ENCODE measurements at places on chromosomes 1 and 21.
A peak's percentile ranks its signal among the peaks of the same experiment; 100 is the strongest.

GRCh38 chr1:11571906-11572616, 82.2 kb downstream of the FBXO2 start:
- no peak for DNase-seq

- no peak for DNase-seq
Measured at GRCh38 chr1:28358716-28359115, 10.8 kb upstream of the PHACTR4 start.

- no peak for DNase-seq
Measured at GRCh38 chr1:235821361-235821981, 45.2 kb downstream of the LYST start.

- no peak for DNase-seq
Measured at GRCh38 chr1:172137703-172138454, 282.6 kb upstream of the C1orf105 start.

- DNase-seq: no peak
Measured at GRCh38 chr1:162248854-162249535, 127.7 kb downstream of the SPATA46 start.

- no peak for DNase-seq
Measured at GRCh38 chr1:155160128-155160527, 13.0 kb downstream of the KRTCAP2 start.

- no peak for DNase-seq
Measured at GRCh38 chr21:38639571-38640354, 141.5 kb upstream of the ERG start.

DNA sequence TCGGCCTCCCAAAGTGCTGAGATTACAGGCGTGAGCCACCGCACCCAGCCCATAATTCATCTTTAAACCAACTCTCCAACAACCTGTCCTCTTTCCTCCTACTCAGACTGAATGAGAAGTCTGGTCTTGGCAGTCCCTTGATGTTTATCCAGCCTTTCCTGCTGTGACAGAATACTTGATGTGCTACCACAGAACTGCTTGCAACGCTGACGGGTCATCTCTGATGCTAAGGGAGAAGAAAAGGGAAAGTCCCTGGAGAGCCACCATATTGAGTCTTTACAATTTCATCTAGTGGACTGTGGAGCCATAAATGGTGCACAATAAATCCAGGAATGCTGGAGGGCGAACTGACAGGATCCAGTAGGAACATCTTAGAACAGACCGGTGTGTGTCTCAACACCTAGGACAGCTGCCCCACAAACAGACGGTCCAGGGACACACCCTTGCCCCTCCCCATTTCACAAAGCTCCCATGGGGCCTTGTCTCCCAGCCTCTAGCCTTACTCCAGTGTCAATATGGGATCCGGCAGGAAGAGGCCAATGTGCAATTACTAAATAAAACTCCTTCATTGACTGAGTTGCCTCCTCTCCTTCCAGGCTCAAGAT, 30.7 kb downstream of the JAK1 start:
- DNase-seq: peak; percentile 6

- no peak for DNase-seq
Measured at GRCh38 chr1:25657121-25657882, 40.7 kb downstream of the MAN1C1 start.

DNA sequence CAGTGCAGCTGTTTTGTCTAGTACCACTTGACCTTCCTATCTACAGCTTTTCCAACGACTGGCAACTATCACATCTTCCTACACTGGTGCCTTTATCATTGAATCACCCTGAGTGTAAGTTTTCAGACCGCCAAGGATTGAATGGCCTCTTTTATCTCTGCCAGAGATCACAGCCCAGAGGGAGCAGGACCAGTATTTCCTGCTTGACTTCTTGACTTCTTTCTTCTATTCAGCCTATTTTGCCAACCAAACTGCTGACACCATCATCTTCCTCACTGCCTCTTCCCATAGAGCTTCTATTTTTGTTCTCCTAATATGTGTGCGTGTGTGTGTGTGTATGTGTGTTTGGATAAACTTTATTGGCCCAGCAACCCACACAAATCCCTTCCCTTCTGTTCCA, 53.8 kb downstream of the SERBP1 start:
- DNase-seq: no peak

DNA sequence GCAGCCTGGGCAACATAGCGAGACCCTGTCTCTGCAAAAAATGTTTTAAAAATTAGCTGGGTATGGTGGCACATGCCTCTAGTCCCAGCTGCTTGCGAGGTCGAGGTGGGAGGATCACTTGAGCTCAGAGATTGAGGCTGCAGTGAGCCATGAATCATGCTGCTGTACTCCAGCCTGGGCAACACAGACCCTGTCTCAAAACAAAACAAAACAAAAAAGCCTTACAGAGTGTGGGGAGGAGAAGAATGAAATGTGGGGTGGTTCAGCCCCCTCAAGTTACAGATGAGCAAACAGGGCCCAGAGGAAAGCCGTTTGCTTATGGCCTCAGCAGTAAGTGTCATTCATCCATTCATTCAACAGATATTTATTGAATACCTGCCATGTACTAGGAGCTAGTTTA, 40.7 kb downstream of the RPS6KA1 start:
- DNase-seq: no peak

- no peak for DNase-seq
Measured at GRCh38 chr1:227774051-227774731, 39.0 kb downstream of the SNAP47 start.

GRCh38 chr1:107359472-107360241, 218.8 kb downstream of the NTNG1 start:
- no peak for DNase-seq

GRCh38 chr1:18010408-18010807, 97.2 kb upstream of the IGSF21 start:
- no peak for DNase-seq

GRCh38 chr21:44751799-44752636, 40.6 kb upstream of the TSPEAR start:
- DNase-seq: no peak

DNA sequence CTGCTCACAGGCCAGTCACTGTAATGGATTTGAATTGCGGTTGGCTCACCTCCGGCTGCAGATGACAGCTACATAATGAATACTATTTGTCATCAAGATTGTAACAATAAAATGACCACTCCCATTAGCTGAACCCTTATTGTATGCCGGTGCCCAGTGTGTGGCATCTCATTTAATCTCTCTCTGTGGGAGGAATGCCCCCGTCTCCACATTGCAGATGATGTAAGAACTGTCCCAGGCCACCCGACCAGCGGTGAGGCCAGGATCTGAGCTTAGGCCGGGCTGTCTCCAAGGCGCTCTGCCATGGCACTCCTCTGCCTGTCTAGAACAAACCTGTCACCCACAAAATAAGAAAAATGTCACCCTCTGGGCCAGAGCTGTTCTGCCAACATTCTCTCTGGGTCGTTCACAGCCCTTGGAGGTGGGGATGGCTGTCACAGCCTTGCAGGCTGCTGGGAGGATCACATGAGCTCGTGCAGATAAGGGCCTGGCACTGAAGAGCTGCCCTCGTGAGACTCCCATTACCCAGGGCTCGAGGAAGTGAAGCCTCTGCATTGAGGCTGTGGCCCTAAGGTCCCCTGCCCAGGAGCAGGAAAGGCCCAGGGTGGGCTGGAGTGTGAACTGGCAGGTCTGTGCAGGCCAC, 52.7 kb downstream of the ECE1 start:
- no peak for DNase-seq

DNA sequence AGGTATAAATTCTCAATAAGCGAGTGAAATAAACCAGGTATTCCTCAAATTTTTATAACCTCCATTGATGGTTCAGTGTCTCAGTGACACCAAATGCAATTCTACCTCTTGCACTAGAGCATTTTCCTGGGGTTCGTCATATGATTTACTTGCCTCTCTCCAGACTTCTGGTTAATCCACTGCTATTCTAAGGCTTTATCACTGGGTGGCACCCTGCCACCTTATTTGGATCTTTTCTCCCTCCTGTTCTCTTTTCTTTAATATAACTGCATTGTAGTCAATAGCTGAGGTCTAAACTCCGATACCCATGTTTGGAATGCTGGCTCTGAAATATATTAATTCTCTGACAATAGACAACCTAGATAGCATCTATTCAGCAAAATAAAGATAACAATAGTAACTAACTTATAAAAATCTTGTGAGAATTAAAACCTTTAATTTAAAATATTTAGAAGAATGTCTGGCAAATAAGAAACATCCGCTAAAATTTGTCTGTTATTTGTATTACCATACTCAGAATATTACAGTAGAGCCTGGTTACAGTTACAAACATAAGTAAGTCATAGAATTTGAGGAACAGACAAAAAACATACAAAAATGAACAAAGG, 436.4 kb downstream of the PLA2G4A start:
- peak; percentile 89 for DNase-seq

GRCh38 chr1:182255494-182255893, 136.1 kb downstream of the GLUL start:
- DNase-seq: no peak

- no peak for DNase-seq
Measured at GRCh38 chr1:178086294-178086693, 7.6 kb upstream of the RASAL2 start.

GRCh38 chr1:164562947-164563520, 4.0 kb downstream of the PBX1 start:
- no peak for DNase-seq

DNA sequence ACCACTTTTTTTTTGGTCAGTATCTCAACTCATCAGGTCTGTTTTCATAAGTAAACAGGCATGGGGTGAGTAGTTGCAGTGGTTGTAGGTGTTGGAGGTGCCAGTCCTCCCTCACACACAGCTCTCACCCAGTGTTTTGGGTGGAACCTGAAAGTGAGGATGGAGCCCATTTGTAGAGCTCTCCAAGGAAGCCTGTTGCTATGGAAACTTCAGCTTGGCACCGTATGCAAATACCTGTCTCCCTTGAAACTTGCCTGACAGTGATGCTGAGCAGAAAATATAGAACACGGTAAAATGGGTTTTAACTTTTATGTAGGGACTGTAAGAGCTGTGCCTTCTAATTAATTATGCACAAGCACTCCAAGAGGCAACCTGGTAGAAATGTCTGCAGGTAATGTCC, 214.1 kb downstream of the AJAP1 start:
- DNase-seq: no peak

- DNase-seq: no peak
Measured at GRCh38 chr1:45393718-45394302, 53.6 kb upstream of the MUTYH start.

DNA sequence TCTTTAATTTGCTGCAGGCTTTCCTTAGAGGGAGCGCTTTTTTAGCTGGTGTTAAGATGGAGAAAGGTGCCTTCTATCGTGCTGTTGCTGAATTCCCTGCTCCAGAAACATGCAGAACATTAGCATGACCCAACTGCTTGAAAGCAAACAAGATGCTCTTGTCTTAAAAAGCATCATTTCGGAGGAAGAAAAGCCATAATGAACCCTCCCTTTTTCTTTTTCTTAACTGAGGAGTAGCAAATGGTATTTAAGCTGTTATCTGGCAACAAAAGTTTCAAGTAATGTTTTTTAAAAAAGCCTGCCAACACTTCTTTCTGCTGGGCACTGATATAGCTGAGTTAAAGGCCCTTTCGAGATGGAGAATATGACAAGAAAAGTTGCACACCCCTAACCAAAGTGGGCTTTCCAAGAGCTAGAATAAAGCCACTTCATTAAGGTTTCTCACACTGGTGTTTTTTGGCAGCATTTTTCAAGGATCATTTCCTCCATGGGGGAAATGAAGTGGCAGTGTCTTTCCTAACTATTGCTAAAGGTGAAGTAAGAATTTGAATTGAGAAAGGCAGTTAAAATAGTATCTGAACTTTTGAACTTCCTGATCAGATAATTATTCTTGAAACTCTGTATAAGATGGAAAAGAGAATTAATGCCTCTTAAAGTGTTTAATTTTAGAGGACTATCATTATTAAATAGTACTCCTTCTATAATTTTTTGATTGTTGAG, 38.8 kb downstream of the ST6GALNAC5 start:
- DNase-seq: no peak

GRCh38 chr1:224770336-224770693, 154.2 kb downstream of the CNIH3 start:
- no peak for DNase-seq

GRCh38 chr1:99680270-99680669, 34.4 kb downstream of the PALMD start:
- no peak for DNase-seq

All from NCI-H446 treated with DMSO at 0.1 percent for 48 hours (cell line).